ENCODE measurements at places on chromosomes 2 and 18.

DNA sequence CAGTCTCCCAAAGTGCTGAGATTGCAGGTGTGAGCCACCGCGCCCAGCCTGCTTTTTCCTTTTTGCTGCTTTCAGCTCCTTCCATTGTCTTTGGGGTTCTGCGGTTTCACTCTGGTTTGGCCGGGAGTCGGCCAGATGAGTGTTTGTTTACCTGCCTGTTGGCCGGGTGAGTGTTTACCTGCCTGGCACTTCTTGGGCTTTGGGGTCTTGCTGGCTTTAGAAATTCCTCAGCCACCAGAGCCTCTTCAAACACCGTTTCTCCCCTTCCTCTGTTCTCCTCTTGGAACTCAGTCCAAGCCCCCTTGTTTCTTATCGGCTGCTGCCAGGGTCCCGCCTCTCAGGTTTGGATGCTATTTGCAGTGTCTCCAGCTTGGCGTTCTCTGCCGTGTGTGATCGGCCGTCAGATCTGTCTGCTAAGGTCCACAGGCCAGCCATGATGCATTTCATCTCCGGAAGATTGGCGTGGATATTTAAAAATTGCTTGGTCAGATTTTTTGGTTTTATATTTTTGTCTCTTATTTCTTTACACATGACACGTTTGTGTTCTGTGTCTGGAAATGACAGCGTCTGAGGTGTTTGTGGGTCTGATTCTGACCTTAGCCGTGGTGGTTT is 14.2 kb upstream of the GAL3ST2 start:
- peak; percentile 15 for DNase-seq

- DNase-seq, result no peak
These were observed 10.4 kb upstream of the NETO1 start for GRCh38 chr18:72878143-72878542.

GRCh38 chr18:56175330-56176001 is 462.9 kb downstream of the TXNL1 start:
- no peak for DNase-seq

DNA sequence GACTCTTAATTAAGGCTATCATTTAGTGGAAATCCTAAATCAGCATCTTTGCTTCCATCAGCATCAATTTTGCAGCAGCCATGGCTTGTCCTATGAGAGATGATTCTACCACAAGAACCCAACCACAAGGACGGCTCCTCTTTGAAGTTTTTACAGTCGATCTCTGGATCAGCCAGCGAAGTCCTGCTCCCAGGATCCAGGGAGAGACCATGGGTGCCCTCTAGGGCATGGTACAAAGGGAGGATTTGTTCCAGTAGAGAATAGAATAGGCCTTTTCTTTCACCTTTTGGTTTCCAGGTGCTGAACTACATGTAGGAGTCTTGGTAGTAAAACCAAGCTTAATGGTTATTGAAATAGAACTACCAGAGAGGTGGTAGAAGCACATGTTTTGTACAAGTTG is 52.7 kb downstream of the TMEM200C start:
- DNase-seq, result no peak

GRCh38 chr2:53103679-53104078 is 663.9 kb upstream of the CHAC2 start:
- DNase-seq, result no peak

GRCh38 chr2:151766437-151767153 is 32.3 kb upstream of the NEB start:
- no peak for DNase-seq

- no peak for DNase-seq
These were observed 339.4 kb downstream of the DCC start for GRCh38 chr18:52679354-52679753.

- no peak for DNase-seq
These were observed 156.7 kb downstream of the GALNT14 start for GRCh38 chr2:30981510-30981909.

DNA sequence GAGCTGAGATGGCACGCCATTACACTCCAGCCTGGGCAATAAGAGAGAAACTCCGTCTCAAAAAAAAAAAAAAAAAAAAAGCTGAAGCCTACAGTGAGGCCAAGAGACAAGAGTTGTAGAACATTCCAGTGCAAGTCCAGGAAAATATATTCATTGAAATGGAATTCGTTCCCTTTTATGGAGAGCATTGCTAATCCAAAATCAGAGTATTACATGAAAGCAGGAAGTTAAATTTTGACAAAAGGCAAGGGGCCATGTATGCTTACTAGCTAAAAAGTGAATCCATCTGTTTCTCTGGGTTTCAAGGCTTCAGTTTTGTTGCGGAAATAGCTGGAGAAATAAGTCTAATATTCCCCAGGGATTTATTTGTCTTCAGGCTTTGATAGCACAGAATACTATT is 471.7 kb downstream of the THSD7B start:
- no peak for DNase-seq

DNA sequence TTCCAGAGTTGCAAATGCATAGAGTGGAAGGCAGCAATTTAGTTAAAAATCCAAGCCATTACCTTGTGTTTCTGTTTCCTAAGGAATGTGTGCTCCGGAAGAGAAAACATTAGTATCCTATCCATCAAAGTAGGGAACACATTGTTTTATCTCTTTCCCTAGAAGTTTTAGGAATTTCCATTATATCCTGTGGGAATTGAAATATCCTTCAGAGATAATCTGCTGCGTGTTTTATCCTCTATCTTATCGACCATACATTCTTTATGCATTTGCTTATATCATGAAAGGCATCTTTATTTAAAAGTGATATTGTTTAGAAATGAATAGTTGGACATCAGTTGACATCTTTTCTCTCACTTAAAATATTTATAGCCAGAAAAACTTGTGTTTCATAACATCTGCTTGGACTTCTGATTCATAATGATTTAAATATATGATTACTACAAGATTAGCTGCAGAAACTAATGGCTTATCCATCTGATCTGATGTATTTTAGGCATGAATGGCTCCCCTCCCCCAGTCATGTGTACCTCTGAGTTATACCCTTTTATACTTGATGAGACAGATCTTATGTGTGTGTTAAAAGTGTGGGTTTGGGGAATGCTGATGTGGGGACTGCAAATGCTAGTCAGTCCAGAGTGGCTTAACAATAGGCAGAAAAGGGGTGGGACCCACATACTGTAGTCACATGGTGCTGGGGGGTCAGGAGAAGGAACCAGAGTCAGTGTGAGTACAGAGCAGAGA is 136.2 kb upstream of the ARHGAP28 start:
- no peak for DNase-seq

GRCh38 chr18:38035193-38035592 is 469.6 kb upstream of the CELF4 start:
- no peak for DNase-seq

- DNase-seq, result no peak
These were observed 134.4 kb upstream of the SEC11C start for GRCh38 chr18:59005262-59005661.

GRCh38 chr2:61911510-61911909 is 6.0 kb downstream of the COMMD1 start:
- DNase-seq, result no peak

DNA sequence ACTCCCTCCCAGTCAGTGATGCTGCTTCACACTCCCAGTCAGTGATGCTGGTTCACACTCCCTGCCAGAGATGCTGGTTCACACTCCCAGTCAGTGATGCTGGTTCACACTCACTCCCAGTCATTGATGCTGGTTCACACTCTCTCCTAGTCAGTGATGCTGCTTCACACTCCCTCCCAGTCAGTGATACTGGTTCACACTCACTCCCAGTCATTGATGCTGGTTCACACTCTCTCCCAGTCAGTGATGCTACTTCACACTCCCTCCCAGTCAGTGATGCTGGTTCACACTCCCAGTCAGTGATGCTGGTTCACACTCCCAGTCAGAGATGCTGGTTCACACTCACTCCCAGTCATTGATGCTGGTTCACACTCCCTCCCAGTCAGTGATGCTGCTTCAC is 34.3 kb upstream of the KCNG2 start:
- DNase-seq, result no peak

DNA sequence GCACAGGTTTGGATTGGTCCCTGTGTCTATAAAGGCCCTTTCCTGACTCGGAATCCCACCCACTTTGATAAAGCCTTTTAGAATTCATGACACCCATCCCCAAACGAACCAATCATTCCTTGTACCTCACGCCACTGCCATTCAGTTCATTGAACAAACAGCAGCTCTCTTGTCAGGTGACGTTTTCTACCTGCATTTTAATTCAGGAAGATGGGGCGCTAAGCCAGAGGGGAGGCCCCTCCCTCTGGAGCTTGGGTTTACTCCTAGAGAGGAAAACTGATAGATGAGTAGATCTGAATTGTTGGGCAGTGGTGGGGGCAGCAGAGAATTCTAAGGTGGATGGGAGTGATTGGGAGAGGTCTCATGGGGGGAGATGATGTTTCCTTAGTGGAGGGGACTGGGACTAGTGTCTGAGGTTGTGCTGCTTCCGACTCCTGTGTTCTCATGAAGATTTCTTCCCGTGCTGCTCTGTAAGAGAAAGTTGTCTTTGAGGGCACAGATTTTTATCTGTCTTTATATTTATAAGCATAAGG is 9.6 kb downstream of the RRM2 start:
- DNase-seq, result no peak

DNA sequence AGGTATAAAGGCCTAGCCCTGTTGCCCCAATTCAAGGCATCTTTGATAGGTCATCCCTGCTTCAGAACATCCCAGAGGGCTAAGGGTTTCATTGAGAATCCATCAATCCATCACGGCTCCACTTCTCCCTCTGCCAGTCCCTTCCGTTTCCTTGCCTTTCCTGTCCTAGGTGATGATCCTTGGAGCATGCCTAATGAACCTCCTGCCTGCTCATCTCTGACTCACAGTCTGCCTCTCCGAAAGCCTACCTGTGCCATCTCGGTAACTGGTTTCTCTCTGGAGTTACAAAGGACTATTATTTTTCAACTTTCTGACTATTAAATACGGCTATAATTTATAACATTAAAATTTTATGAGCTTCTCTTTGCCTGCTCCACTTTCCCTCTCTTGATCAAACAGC is 36.7 kb upstream of the OSBPL6 start:
- no peak for DNase-seq

DNA sequence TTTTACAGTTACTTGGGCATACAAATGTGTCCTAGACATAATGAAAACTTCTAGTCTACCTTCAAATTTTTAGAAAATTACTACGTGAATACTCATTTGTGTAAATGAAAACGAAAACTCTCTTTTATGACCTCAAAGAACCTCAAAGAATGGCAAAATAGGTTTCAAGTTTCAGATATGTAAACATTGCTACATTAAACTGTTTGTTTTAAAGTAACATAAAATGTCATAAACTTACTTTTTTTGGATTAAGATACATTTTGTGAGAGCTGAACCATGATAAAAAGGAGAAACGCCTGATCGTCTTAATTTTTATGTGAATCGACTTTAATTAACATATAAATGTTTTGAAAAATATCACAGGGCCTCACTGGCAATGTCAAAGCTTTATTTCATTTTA is 91.4 kb downstream of the PPP1R1C start:
- no peak for DNase-seq

DNA sequence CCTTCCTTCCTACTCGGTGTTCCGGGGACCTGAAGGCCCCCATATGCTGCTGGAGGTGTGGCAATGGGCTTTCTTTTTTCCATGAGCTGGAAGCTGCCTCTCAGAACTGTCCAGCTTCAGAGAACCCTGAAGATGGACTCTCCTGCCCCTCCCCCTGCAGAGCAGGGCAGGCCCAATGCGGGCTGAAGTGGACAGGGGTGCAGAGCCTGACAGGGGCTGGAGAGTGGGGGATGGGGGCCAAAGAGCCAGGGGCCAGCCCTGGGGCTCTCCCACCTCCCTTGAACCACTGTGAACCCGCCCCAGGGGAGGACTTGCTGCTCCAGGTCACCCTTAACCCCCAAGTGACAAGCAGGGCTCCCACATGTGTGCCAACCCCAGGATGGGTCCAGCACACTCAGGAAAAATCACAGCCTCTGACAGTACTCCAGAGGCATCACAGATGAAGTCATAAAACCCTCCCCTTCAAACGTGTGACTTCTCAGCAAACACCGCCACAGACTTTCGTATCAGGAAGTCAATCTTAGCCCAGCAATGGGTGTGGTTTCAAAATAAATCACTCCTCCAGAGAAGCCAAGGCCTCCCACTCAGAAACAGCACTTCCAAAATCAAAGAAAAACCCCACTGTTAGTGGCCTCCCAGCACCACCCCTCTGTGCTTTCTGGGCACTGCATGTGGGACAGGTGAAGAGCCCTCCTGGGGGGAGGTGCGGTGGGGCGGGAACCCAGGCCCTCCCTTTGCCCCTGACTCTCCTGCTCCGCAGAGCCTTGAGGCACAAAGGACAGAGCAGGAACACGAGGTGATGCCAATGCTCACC is 135.8 kb downstream of the HDAC4 start:
- no peak for DNase-seq

- DNase-seq, result no peak
These were observed 47.6 kb upstream of the SLC30A6 start for GRCh38 chr2:32118055-32118454.

DNA sequence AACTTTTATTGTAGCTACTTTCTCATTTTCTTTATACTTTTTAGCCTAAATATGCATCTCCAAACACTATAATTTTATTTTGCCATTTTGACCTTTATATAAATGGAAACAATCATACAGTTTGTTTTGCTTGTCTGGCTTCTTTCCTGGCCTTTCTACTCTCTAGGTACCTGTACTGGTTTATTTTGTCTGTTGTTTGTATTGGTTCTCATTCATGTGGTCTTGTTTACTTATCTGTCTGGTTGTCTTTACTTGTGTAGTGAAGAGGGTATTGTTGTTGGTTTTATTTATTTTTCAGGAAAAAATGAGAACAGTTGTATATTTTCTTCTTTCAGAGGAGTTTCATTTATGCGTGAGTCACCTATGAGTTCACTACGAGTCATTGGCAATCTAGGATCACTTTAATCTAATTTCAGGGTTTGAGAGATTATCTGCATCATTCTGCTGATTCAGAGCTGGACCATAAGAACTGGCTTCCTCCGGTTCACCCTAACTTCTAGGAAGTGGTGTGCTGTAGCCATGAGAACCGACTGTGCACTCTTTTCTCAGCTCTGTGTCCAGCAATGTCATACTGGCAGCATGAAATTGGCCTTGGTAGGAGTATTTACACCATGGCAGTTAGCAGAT is 33.1 kb upstream of the HDAC4 start:
- DNase-seq, result no peak

DNA sequence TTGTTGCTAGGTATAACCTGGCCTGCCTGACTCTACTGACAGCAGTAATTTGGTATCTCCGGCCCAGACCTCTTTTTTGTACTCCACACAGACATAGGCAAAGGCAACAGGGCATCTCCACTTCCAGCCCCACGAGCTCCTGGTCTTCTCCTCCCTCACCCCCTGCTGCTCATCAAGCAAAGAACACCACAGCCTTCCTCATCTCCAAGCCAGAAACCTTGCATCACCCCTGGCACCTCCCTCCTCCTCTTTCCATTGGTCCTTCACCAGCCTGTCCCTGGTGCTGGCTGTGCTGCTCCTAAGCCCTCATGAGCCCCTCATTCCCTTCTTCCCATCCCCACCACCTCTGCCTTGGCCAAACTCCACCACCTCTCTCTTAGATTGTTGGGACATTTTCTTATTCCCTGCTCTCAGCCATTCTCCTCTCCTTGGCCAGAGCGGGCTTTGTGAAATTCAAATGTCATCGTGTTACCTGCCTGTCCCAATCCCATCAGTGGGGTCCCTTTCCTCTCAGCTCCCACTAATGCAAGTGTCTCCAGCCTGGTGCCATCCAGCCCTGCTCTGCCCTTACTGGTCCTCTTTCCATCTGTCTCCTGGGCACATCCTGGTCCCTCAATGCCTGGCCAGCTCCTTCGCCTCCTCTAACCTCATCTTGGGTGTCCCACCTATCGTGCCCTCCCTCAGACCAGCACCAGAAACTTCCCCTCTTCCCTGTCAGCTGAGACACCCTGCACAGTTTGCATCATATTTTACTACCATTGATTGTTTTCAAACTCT is 77.4 kb downstream of the INHBB start:
- DNase-seq, result no peak

GRCh38 chr18:48914581-48915251 is 36.0 kb downstream of the SMAD7 start:
- DNase-seq, result no peak

Data from pancreas (tissue), 10 donors.